ENCODE measurements at places on chromosomes 2 and 18.

- DNase-seq = no peak
Measured at GRCh38 chr2:26727641-26728561, 35.4 kb downstream of the KCNK3 start.

GRCh38 chr2:236670235-236670620 lies 100.6 kb downstream of the ACKR3 start:
- DNase-seq = no peak

DNA sequence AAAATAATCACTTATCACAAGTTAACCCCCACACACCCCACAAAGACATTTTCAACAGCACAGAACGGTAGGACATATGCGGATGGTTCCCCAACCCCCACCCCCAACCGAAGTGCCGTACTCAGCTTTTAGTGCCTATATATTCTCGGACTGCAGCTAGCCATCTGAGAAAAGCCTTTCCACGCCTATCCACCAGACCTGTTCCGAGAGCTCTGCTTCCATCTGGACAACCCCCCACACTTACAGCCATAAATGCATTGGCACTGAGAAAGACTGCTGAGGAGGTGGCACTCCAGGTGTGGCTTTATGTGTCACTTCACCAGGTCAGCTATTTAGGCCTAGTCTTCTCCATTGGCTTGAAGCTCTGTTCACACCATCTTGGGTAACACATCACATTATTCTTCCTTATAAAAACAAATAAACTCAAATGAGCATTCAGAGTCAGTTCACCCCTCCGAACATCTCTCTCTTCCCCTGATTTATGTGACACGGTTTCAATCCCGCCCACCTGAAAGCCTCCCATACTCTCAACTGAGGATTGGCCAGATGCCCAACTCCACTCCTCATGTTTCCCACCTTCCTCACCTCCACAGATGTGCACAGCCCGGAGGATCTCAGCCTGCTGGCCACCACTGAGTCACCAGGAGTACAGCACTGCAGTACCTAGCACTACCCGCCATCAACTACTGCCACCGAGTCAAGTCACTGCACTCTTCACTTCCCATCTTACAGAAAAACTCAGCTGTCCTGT lies 127.4 kb downstream of the CACNB4 start:
- no peak for DNase-seq

DNA sequence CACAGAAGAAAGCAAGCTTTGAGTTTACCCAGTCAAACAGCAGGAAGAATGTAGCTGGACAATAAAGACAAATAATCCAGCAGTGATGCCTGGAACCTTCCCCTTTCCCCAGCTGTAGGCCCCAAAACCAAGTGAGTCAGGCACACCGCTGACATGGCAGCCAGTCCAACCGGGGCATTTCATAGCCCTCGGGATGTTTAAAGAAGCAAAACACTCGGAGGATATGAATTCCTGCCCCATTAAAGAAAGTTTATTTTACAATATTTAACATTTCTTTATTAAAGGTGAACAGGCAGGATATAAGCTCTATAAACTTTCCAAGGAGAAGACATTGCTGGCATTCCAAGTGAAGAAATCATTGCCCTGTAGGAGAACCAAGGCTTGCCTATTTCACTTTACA lies 507.6 kb upstream of the TNP1 start:
- no peak for DNase-seq

GRCh38 chr2:162874412-162874811 lies 35.8 kb upstream of the KCNH7 start:
- DNase-seq = no peak

DNA sequence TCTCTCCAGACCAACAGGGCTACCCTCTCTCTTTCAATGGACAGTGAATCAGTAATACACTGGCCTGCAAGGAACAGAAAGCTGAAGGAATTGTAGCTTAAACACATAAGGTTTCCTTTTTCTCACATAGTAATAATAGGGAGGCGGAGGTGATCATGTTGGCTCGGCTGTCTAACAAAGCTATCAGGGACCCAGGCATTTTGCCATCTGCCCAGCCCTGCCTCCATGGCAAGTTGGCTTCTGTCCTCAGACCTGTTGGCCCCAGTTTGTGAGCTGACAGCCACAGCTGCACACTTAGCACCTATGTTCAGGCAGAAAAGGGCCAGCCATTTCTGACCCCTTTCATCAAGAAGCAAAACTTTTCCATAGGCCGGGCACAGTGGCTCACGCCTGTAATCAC lies 2.0 kb upstream of the CHRNG start:
- no peak for DNase-seq

- no peak for DNase-seq
Measured at GRCh38 chr18:63088262-63088661, 231.3 kb downstream of the BCL2 start.

- DNase-seq = no peak
Measured at GRCh38 chr2:3483986-3484960, 35.1 kb downstream of the ADI1 start.

Data from DMS153 (cell line).